ENCODE measurements at places on chromosomes 12 and 14.

- no peak for DNase-seq
These were observed 29.4 kb downstream of the PTPRR start for GRCh38 chr12:70890895-70891832.

- DNase-seq = peak; percentile 50
These were observed 360.4 kb downstream of the MED13L start for GRCh38 chr12:115916910-115917668.

GRCh38 chr12:54306925-54307741, 6.3 kb upstream of the NFE2 start:
- DNase-seq = no peak

GRCh38 chr14:105864116-105864515, 337.7 kb downstream of the TMEM121 start:
- DNase-seq = no peak

GRCh38 chr12:44441155-44441554, 435.0 kb downstream of the NELL2 start:
- no peak for DNase-seq

DNA sequence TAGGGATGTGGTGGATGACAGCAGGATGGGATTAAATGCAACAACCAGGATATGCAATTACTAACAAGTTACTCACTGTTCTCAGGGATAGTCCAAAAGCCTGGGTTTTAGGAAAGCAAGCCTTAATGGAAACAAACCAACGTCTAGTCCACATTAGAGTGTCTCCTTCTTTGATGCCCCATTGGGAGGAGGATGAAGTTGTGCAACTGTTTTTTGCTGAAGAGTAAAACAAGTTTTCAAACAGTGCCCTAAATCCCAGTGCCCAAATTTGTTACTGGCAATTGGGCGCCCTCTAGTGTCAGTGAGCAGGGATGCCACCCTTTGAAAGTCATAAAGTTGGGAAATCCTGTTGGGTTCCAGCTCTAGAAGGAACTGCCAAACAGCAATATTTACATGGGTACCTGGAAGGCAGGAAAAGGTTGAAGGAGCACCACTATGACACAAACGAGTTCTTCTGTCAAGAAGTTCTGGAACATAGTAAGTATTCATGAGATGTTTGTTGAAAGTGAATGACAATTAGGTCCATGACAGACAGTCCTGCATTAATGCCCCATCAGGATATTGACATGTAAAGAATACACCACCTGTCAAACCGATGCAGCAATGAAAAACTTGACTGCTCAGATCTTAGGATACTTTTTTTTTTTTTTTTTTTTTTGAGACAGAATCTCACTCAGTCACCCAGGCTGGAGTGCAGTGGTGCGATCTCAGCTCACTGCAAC, 11.1 kb upstream of the DPF3 start:
- peak; percentile 51 for DNase-seq

DNA sequence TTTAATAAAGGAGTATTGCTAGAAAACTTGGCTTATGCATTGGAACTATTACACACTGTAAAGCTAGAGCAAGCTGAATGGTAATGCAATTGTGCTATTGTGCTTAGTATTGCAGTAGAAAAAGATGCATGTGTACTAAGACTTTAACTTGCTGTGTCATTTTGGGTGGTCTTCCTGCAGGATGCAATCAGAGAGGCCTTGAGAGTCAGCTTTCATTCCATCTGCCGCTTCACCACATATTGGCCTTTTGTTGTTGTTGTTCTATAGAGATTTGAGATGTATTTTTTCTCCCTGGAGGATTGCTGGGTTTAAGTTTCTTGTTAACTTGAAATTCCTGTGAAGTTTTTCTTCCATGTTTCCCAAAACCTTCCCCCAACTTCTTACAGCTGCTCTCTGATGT, 449.7 kb downstream of the TMTC2 start:
- no peak for DNase-seq

DNA sequence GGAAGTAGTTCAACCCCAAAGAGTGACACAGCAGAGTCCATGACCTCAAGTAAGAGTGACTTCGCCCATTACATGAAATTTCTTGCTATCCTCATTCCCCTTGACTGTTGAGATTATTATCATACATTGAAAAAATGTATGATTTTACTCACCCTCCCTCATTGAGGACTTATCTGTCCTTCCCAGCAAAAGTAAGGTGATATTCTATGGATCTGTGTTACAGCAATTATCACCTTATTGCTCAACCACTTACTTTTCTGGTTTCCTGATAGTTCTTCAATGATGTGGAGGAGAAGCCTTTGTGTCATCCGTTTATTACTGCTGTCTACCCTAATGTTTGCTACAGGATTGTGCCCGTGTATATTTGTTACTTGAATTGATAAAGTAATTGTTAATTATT, 306.2 kb downstream of the TRHDE start:
- no peak for DNase-seq

DNA sequence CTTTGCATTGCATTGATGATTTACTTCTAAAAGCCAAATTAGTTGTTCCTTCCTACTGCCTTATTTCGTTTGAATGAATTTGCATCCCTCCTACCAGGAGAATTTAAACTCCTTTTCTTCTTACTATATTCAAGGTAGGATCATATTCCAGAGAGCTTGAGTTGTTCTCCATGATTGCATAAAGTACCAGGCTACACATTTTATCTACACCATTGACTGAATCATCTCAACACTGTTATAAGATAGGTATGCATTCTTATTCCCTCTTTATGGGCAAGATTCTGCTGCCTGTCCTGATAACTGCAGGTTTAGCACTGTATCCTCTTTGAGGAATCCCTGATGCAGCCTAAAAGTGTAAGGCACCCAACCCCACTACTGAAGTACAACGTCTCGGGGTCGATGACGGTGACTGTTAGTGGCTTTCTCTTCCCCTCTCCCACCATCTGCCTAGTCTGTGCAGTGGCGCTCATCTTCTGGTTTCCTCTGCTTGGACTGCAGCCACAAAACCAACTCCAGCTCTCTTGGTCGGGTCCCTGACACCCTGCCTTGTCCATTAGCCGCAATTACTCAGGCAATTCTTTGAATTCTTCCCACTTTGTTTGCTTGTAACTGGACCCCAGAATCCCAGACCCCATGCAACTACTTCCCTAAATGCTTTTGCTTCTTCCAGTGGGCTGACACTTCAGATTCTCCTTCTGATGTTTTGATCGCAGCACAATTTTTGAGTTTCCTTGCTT, 44.4 kb upstream of the STXBP6 start:
- no peak for DNase-seq

GRCh38 chr12:120538281-120539156, 4.4 kb downstream of the RNF10 start:
- no peak for DNase-seq

DNA sequence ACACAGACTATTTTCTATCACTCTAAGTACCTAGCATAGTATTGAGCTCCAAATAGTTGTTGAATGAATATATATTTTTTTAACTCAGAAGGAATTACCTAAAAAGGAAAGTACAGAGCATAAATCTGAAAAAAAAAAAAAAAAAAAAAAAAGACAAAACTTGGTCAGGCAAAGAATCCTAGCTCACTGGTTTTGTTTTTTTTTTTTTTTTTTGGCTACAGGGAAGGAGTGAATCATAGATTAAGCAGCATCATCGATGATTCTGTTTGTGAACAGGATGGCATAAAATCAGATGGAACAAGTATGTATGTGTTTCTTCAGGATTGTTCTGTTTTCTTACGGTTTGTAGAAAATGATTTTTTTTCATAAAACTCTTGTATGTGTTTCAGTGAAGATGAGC, 66.1 kb upstream of the BCAT1 start:
- no peak for DNase-seq

GRCh38 chr12:48803675-48804074, 14.6 kb upstream of the CACNB3 start:
- no peak for DNase-seq

Measured in activated CD4-positive, CD25-positive, alpha-beta regulatory T cell treated with anti-CD3 and anti-CD28 coated beads, Interleukin-2, amount 50 U/mL, for 16 hours (primary cell).